ENCODE measurements at places on chromosomes 12 and 14. TPM values are rescaled to one million over a fixed set of nuclear protein-coding genes. Genes with fewer than 3 reads are reported as not detected.

The CEBPE gene
- not detected for polyA plus RNA-seq

The CABP1 gene
- 5.6 TPM for polyA plus RNA-seq

The GPR84 gene
- polyA plus RNA-seq, result 0.17 TPM

The C12orf60 gene
- 5.0 TPM for polyA plus RNA-seq

The MARCHF9 gene
- 20.2 TPM for polyA plus RNA-seq

The EP400 gene
- 42.3 TPM for polyA plus RNA-seq

The ERGIC2 gene
- polyA plus RNA-seq, result 121 TPM

The AQP6 gene
- 22.1 TPM for polyA plus RNA-seq

All from right renal pelvis (tissue), 4 donors.